ENCODE measurements at places on chromosomes 1 and 21. TPM values are rescaled to one million over a fixed set of nuclear protein-coding genes. Genes with fewer than 3 reads are reported as not detected.

- DNase-seq: no peak
These were observed 32.2 kb upstream of the GPR137B start for GRCh38 chr1:236110137-236110536.

DNA sequence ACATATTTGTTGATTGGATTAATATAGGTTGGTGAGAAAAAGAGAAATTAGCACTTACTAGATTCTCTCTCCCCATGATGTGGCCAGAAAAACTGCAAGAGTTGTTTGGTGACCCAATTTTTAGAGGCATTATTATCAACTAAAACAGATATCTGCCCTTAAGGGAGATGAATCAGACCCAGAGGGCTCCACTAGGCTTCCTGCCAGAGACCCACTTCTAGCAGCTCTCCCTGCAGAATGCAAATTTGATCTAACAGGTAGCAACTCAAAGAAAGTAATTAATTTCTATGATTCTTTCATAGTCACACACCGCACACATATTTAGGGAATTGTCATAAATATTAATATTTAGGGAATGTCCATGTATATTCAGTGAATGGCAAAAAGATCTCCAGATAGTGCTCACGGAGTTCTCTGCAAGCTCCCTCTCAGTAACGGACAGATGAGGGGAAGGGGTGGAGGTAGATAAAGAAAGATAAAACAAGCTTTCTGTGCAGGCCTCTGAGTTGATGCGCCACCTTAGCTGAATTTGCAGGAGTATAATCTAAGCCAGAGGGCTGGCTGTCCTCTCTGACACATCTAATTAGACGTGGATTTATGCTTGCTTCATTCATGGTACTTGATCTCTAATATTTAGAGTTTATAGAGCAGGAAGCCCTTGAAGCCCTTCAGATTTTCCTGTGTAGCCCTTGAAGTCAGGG lies 84.1 kb upstream of the CCDC190 start:
- no peak for DNase-seq

CLCA1 gene
- not detected for total RNA-seq

DYNLT5 gene
- not detected for total RNA-seq

SPRR2G gene
- not detected for total RNA-seq
